ENCODE measurements at places on chromosomes 12 and 14.

- H3K36me3 ChIP-seq = no peaks in the 10 kb centered on the region
- no peak overlapping the region for H3K4me3 ChIP-seq
- no peaks in the 10 kb centered on the region for H3K4me1 ChIP-seq
- no peaks in the 10 kb centered on the region for H3K27me3 ChIP-seq
Observed at GRCh38 chr12:42969355-42969754, 379.8 kb upstream of the PRICKLE1 start.

DNA sequence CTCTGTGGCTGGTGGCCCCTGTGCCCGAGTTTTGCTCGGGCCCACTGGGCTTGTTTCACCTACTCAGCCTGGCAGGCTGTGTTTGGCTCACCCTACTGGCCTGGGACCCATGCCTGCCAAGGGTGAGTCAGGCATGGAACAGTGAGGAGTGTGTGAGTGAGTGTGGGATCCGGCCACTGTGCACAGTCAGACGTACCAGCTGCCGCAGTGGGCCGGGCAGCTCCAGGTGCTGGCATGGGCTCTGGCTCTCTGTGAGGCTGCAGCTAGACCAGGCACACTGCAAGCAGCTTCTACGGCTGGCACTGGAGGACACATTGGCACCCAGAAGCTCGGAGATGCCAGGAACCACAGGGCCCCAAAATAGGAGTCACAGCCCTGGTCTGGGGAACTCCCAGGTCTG, 40.6 kb downstream of the HSD17B6 start:
- H3K36me3 ChIP-seq = no peaks in the 10 kb centered on the region
- no peak overlapping the region for H3K4me3 ChIP-seq
- H3K4me1 ChIP-seq = no peaks in the 10 kb centered on the region

- H3K27me3 ChIP-seq = no peaks in the 10 kb centered on the region
- DNase-seq = no peak
- H3K4me1 ChIP-seq = peaks cover 8% of the 10 kb centered on the region
- no peaks in the 10 kb centered on the region for H3K36me3 ChIP-seq
Observed at GRCh38 chr14:68474741-68475140, 318.1 kb downstream of the ZFP36L1 start.

GRCh38 chr12:72267974-72268373, 4.2 kb upstream of the TRHDE start:
- no peak overlapping the region for H3K27ac ChIP-seq
- H3K4me1 ChIP-seq = no peaks in the 10 kb centered on the region

GRCh38 chr12:131315601-131316000, 361.9 kb downstream of the ADGRD1 start:
- H3K27me3 ChIP-seq = no peaks in the 10 kb centered on the region
- H3K36me3 ChIP-seq = no peaks in the 10 kb centered on the region
- H3K4me1 ChIP-seq = no peaks in the 10 kb centered on the region
- H3K27ac ChIP-seq = no peak overlapping the region

GRCh38 chr12:79000501-79000900, 135.9 kb downstream of the SYT1 start:
- H3K36me3 ChIP-seq = no peaks in the 10 kb centered on the region
- H3K4me3 ChIP-seq = no peak overlapping the region
- DNase-seq = no peak
- H3K27ac ChIP-seq = no peak overlapping the region

DNA sequence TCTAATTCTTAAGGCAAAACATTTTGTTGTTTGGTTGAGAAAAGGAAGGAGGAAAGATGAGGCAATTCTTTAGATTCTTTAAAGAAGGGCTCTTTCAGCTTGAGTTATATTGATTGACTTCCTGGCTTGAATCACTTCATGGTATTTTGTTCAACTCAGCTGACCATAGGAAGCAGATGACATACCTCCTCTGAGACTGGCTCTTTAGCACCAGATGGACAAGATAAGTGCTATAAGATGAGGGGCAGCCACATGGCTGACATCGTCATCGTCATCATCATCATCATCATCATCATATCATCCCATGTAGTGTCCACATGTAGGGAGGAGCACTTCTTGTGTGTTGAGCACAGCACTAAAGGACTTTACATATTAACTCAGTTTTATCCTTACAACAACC, 81.3 kb downstream of the SSPN start:
- H3K27ac ChIP-seq = no peak overlapping the region
- H3K27me3 ChIP-seq = no peaks in the 10 kb centered on the region
- H3K4me3 ChIP-seq = no peak overlapping the region
- H3K36me3 ChIP-seq = no peaks in the 10 kb centered on the region

DNA sequence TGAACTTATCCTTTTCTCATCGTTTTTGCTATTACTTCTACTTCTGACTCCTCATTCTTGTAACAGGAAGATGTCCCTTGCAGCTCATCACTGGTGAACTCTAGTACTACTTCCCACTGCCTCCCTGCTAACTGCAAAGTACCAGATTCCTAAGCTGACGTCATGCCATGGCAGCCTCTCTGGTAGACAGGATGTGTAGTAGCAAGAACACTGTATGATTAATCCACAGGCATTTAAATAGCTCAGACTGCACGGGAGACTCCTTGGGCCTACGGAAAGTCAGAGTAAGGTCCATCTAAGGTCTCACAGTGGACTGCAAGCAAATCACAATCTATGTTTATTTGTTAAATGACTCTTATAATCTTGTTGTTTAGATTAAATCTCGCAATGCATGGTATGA, 43.5 kb downstream of the DNAI7 start:
- H3K27ac ChIP-seq = no peak overlapping the region
- no peaks in the 10 kb centered on the region for H3K36me3 ChIP-seq
- DNase-seq = peak; percentile 31
- no peaks in the 10 kb centered on the region for H3K27me3 ChIP-seq
- H3K4me1 ChIP-seq = peaks cover 4% of the 10 kb centered on the region

- H3K4me1 ChIP-seq = no peaks in the 10 kb centered on the region
- H3K36me3 ChIP-seq = no peaks in the 10 kb centered on the region
- H3K4me3 ChIP-seq = no peak overlapping the region
- H3K27me3 ChIP-seq = no peaks in the 10 kb centered on the region
- no peak for DNase-seq
- H3K27ac ChIP-seq = no peak overlapping the region
Observed at GRCh38 chr14:32648434-32648833, 290.2 kb upstream of the NPAS3 start.

GRCh38 chr12:57087691-57088353, 1.1 kb upstream of the NAB2 start:
- H3K36me3 ChIP-seq = peaks cover 2% of the 10 kb centered on the region
- H3K27ac ChIP-seq = peak overlapping the region; percentile 81
- no peaks in the 10 kb centered on the region for H3K27me3 ChIP-seq
- peak overlapping the region; percentile 91 for H3K4me3 ChIP-seq

- H3K27ac ChIP-seq = no peak overlapping the region
- no peaks in the 10 kb centered on the region for H3K4me1 ChIP-seq
- DNase-seq = no peak
Observed at GRCh38 chr14:80475074-80475473, 263.8 kb upstream of the DIO2 start.

GRCh38 chr12:21413369-21414277, 23.8 kb upstream of the PYROXD1 start:
- DNase-seq = no peak
- H3K27ac ChIP-seq = no peak overlapping the region
- H3K4me1 ChIP-seq = no peaks in the 10 kb centered on the region
- H3K4me3 ChIP-seq = no peak overlapping the region

- no peak overlapping the region for H3K27ac ChIP-seq
- H3K27me3 ChIP-seq = no peaks in the 10 kb centered on the region
- no peaks in the 10 kb centered on the region for H3K4me1 ChIP-seq
- no peak overlapping the region for H3K4me3 ChIP-seq
- DNase-seq = no peak
Observed at GRCh38 chr12:39723831-39724230, 104.2 kb upstream of the ABCD2 start.

DNA sequence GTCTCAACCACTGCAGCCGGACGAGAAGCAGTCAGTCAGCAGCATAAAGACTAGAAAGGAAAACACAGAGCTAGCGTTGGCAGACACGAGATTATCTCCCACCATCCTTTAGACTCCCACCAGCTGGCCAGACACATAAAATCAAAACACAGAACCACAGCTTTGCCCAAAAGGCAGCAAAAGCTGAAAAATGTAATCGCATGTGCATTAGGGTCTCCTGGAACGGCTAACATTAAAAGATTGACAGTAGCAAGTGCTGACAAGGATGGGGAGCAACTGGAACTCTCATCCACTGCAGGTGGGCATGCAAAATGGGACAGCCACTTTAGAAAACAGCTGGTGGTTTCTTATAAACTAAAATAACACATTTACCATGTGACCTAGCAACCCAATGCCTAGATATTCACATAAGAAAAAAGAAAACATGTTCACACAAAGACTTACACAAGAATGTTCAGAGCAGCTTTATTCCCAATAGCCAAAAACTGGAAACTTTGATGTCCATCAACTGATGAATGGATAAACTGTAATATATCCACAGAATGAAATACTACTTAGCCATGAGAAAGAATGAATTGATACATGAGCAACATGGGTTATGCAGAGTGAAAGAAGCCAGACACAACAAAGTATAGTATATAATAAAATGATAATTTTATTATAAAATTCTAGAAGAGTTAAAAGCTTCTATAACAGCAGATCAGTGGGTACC, 37.7 kb downstream of the NCOR2 start:
- no peak overlapping the region for H3K4me3 ChIP-seq
- no peaks in the 10 kb centered on the region for H3K27me3 ChIP-seq
- DNase-seq = no peak
- H3K4me1 ChIP-seq = peaks cover 6% of the 10 kb centered on the region

DNA sequence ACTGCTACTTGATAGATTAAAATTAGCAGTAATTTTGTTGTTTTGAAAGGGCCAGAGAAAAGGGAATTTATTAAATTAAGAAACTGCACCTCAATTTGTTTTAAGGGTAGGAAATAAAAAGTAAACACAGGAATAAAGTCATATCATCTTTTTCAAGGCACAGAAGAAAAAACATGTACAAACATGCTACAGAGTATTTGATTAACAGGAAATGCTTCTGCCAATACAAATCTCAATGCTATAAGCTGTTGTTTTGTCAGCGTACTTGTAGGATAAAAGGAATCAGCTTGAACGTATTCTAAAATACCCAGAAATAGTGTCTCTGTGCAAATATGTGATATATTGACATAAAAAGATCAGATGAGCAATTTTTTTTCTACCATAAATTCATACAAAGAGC, 474.0 kb upstream of the MGAT4C start:
- H3K27ac ChIP-seq = no peak overlapping the region
- H3K4me1 ChIP-seq = no peaks in the 10 kb centered on the region
- no peaks in the 10 kb centered on the region for H3K36me3 ChIP-seq
- H3K4me3 ChIP-seq = no peak overlapping the region
- DNase-seq = no peak
- H3K27me3 ChIP-seq = no peaks in the 10 kb centered on the region

- no peaks in the 10 kb centered on the region for H3K27me3 ChIP-seq
- H3K36me3 ChIP-seq = no peaks in the 10 kb centered on the region
- no peaks in the 10 kb centered on the region for H3K4me1 ChIP-seq
Observed at GRCh38 chr12:24996102-24996797, 47.3 kb upstream of the BCAT1 start.

DNA sequence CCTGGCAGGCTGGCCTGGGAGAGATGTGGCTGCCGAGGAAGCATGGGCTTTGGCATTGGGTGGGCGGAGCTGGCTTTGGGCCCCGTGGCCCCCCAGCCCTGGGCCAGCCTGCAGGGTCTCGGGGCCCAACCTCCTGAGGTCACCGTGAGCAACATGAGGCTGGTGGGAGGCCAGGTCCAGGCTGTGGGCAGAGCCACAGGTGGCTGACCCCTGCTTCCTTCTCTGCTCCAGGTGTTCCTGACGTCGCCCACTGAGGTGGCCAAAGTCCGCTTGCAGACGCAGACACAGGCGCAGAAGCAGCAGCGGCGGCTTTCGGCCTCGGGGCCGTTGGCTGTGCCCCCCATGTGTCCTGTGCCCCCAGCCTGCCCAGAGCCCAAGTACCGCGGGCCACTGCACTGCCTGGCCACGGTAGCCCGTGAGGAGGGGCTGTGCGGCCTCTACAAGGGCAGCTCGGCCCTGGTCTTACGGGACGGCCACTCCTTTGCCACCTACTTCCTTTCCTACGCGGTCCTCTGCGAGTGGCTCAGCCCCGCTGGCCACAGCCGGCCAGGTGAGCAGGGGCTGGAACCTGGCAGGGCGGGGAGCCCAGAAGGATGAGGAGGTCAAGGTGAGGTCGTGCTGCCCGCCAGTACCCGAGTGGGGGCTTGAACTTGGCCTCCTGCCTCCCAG, 5.5 kb downstream of the SLC25A47 start:
- no peaks in the 10 kb centered on the region for H3K27me3 ChIP-seq
- peak overlapping the region; percentile 55 for H3K4me3 ChIP-seq
- H3K27ac ChIP-seq = peak overlapping the region; percentile 56
- DNase-seq = peak; percentile 88

GRCh38 chr14:68939181-68939892, 39.8 kb downstream of the ACTN1 start:
- H3K36me3 ChIP-seq = peaks cover 40% of the 10 kb centered on the region
- peaks cover 6% of the 10 kb centered on the region for H3K4me1 ChIP-seq
- no peaks in the 10 kb centered on the region for H3K27me3 ChIP-seq
- H3K27ac ChIP-seq = no peak overlapping the region
- DNase-seq = peak; percentile 82

- H3K27ac ChIP-seq = no peak overlapping the region
- H3K4me1 ChIP-seq = peaks cover 53% of the 10 kb centered on the region
- DNase-seq = peak; percentile 87
- no peak overlapping the region for H3K4me3 ChIP-seq
- no peaks in the 10 kb centered on the region for H3K27me3 ChIP-seq
- H3K36me3 ChIP-seq = no peaks in the 10 kb centered on the region
Observed at GRCh38 chr14:103104654-103105452, 10.3 kb downstream of the EXOC3L4 start.

GRCh38 chr12:32146074-32146873, 39.6 kb downstream of the BICD1 start:
- no peak for DNase-seq
- H3K27ac ChIP-seq = no peak overlapping the region
- H3K4me1 ChIP-seq = no peaks in the 10 kb centered on the region

DNA sequence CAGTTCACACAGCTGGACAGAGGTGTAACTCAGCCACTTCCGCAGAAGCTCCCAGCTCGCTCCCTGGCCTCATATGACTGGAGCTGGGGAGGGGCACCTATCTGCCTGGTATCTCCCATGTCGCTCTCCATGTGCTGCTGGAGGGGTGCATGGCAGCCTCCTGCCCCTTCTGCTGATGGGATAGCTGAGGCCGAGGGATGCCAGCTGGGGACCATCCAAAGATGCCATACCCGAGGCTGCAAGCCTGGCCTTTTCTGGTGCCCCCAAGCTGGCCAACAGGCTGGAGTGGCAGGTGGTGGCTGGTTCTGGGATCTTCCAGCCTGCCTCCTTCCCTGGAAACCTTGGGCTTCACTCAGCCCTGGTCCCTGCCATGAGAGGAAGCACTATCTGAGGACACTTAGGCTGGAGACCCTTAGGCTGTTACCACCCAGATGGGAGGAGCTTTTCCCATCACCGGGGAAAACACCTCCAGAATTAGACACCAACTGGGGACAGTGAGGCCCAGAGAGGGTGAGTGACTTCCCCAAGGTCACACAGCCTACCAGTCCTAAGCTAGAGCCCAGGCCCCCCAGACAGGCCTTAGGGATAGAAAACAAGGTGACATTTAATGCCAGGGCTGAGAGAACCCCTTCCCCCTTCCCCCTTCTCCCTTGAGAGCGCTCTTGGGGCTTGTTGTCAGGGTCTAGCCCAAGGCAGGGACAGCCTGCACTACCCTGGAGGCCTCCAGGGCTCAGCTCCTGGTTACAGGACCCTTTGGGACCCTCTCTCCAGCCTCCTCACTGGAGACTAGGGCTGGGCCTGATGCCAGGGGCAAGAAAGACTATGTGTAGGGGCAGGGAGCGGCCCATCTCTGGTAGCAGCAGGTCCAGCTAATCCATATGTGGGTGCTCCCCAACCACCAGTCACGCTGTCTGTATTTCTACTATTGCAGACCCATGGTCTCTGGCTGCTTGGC, 7.1 kb downstream of the DTX1 start:
- H3K4me3 ChIP-seq = no peak overlapping the region
- DNase-seq = no peak
- H3K27me3 ChIP-seq = no peaks in the 10 kb centered on the region
- no peaks in the 10 kb centered on the region for H3K36me3 ChIP-seq
